ENCODE measurements at places on chromosomes 2 and 18.
A peak's percentile ranks its signal among the peaks of the same experiment; 100 is the strongest.

DNA sequence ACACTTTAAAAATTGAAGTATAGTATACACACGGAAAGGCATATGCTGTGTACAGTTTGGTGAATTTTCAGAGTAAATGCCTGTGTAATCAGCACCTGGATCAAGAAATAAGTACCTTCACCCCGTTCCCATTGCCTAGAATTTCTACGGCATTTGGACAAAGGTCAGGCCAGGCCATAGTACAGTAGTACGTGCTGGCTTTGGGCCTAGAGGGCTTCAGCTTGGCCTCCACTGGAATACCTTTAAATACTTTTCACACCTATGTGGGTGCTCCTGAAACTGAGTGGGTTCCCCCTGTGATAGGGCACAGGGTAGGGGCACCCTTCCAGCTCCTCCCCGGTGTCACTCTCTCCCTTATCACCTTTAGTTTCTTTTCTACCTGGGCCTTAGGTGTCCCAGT is 26.5 kb downstream of the TET3 start:
- DNase-seq = no peak

DNA sequence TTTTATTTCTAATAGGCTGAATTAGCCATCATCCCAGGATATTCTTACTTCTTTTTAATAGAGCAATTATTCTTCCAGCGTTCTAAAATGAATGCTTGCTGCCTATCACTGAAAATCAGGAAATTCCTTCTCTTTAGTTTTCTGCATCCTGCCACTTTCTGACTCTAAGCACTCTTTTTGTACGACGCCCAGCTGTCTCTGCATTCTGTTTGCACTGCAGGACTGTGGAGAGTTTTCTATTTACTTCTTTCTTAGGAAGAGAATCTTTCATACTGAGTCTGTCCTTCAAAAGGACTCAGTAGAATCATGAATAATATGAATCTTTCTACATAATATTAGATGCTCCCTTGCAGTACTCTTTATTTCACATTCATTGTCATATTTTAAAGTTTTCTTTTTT is 360.4 kb upstream of the DSEL start:
- DNase-seq = no peak

GRCh38 chr2:47227532-47228279 is 72.6 kb upstream of the STPG4 start:
- no peak for DNase-seq

GRCh38 chr2:124575497-124575896 is 550.4 kb downstream of the CNTNAP5 start:
- no peak for DNase-seq

GRCh38 chr2:191721331-191721730 is 43.4 kb downstream of the NABP1 start:
- no peak for DNase-seq

DNA sequence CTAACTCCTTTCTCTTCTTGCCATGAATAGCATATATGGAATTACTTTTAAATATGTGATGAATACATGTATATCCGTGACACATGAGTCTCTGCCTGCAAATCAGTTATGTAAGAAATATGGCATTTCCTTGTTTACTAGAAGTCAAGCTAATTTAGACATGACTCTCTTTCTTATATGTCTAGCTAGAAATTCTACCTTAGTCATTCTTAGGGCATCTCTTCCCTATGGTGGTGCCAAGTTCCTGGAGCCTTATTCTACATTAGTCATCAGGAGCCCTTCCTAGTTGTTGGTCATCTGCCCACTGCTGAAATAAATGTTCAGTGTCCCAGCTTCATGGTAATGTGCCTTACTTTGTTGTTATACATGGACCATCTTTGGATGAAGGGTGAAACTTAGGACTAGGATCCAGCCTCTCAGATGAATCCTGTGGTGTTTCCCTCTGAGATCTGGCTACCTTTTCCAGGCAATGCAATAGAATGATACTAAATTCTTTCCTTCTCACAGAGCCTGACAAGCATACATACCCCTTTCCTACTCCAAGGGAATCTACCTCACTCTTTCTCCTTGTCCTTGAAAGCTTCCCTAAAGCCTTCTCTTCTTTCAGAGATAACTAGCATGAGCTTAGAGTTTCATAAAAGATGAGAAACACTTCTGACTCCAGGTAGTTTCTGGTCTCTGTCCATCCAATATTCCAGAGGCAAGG is 415.3 kb upstream of the VWC2L start:
- DNase-seq = no peak

- DNase-seq = no peak
These were observed 127.8 kb downstream of the KLHL29 start for GRCh38 chr2:23512778-23513177.

DNA sequence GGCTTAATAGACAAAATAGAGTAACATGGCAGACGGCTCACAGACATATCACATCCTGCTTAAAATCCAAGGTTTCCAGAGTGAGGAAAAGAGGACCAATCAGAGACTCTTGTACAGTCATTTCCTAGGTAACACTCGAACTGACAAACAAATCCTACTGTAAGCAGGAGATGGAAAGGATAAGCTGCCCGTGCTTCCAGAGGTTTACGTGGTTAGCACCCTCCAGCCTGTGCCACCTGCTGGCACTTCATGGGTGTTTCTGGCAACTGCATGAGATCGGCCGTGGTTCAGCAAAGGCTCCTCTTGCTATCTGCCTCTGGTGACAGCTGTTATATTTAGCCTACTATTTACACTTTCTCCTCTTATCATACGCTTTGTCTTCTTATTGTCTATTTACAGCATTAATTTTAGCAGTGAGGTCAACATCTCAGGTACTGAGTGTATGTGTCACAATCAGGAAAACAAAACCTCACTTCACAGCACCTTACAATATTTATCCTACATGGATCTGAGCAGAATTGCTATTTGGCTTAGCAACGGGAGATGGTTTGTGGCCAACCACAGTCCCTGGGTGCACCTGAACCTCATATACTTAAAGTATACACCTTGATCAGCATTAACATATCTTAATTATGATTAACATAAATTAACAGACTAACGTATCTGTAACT is 226.9 kb downstream of the TMEM163 start:
- DNase-seq = no peak

DNA sequence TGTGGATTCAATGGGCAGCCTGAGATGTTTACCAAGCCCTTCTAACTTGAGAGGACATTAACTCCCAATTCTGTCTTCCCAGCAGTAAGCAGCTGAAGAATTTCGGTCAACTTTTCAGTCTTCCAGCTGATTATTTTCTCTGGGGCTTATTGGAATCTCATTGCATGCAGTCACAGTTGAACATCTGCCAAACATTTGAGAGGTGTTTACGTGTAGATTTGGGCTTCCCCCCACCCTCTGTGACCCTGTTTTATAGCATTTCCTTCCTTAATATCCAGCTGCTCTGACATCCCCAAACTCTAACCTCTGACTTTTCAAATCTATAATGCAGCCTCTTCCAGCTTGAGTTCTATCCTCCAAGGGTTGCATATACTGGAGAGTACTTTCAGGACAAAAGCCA is 16.5 kb upstream of the VIT start:
- no peak for DNase-seq

DNA sequence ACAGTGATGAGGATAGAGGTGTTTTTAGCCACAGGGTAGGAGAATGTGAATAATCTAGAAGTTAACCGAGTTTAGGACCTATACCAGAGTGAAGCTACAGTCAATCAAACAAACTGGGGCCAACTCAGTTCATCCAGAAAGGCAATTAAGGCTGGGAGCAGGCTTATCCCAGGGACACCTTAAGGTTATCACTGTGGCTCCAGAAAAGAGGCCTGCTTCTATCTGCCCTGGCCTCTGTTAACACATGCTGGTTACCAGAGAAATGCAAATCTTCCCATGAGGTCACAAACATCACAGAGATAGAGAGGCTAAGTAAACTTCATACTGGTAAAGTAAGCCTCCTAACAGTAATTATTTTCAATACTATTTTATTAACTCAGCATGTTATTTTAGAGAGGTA is 93.2 kb upstream of the GRB14 start:
- no peak for DNase-seq

DNA sequence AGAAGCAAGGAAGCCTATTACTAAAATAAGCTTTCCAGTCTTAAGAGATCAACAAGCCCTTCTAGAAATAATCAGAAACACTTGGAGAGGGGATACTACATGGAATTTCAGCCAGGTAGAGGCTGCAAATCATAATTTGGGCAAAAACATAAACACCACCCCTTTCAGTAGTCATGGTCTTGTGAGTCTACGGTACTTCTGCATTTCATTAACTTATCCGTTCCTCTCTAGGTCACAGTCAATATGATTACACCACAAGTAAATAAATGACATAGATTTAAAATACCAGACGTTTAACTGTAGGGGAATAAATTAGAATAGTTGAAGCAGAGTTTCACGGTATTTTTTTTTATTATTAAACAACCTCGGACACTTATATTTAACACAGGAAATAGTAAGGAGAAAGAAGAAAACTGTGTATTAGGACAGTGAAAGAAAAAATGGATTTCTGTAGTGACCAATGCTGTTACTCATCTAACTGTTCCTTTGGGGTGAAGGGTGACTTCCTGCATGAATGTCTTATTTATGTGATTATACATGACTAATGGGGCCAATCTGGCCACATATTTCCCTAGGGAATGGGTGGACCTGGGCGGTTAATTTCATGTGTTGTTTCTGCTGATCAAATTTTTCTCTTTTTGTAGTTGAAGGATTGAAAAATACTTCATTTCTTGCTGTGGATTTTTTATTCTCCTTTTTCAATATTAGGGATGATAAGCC is 456.6 kb upstream of the UBE2E3 start:
- DNase-seq = no peak

DNA sequence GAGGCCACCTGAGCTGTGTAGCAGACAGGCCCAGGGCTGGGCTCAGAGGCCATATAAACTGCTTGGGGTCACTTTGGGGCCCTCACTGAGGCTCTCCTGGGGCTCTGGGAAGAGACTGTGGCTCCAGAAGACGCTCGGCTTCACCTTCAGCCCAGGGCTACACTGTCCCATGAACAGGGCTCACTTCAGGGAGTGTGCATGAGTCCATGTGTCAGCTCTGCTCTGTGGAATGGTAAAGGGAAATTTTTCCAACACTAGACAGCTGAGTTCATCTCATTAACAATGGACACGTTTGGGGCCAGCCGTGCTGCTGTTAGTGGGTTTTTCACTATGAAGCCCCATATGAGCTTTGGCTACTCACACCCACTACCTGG is 65.4 kb upstream of the TFCP2L1 start:
- DNase-seq = no peak

DNA sequence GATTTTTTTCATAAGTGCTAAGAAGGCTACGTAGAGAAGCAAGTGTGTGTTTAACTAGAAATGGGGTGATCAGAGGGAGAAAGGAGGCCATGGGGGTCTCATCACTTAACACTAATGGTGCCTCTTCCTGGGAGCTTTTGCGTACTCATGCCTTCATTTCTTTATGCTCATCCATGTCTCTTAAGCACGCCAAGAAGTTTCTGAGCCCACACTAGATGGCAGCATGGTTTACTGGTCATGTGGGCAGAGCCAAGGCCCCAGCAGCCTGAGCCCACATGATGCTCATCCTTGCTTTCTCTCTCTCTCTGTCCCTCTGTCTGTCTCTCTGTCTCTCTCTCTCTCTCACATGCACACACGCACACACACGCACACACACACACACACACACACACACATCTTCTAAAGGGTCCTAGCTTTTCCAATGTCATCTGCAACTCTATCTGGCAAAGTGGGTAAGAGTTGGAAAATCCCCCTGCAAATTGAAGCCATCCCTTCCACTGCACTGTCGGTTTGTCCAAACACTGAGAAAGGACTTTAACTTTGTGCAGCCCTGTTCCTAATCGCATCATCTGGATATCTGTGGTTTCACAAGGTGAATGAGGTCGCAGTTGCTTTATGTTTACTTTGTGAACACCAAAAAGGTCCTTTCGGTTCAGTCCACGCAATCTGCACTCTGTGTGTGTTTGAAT is 137.1 kb upstream of the CCDC68 start:
- peak; percentile 55 for DNase-seq

GRCh38 chr18:25701821-25702220 is 349.9 kb upstream of the ZNF521 start:
- no peak for DNase-seq

DNA sequence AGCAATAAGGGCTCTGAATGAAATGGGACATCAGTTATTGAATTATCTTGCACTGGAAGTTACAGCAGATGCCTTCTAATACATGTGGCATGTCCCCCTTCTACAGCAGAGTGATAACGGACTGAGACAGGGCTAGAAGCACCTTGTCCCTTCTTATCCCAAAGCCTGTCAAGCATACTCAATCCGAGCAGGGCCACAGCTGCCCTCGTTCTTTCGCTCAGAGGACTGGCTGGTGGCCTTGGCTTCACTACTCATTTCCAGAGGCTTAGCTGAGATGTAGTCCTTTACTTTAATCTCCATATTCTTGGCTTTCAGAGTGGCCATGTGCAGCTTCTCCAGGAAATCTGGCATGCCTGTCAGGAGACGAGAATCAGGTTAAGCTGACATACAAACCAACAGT is 22.1 kb downstream of the STARD7 start:
- DNase-seq = no peak

GRCh38 chr2:175126661-175127060 is 41.3 kb downstream of the ATF2 start:
- DNase-seq = no peak

- DNase-seq = no peak
These were observed 40.1 kb upstream of the PTH2R start for GRCh38 chr2:208366215-208367127.

- no peak for DNase-seq
These were observed 11.1 kb downstream of the TRAPPC8 start for GRCh38 chr18:31931886-31932240.

DNA sequence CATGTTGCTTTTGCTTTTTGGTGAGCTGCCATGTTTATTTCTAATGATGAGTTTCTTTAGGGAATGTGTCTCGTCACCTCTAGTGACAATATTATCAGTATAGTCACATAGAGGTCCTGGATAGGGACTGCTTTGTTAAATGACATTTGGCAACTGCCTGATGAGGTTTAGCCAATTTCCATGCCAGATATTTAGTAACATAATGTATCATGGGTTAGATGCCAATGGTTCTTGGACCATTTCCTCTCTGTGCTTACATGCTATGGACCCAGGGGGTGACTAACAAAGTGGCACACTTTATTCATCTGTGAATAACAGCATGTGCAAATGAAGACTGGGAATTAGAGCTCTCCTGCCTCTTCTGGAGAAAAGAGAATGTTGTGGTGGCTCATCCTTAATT is 56.2 kb upstream of the RAB27B start:
- no peak for DNase-seq

GRCh38 chr2:225290757-225291400 is 108.6 kb upstream of the NYAP2 start:
- no peak for DNase-seq

GRCh38 chr2:83068714-83069113 is 1390.4 kb downstream of the SUCLG1 start:
- DNase-seq = no peak

- DNase-seq = peak; percentile 15
These were observed 425 bp downstream of the ASB3 start for GRCh38 chr2:53786352-53786704.
